Activated CD4-positive, alpha-beta T cell treated with anti-CD3 and anti-CD28 coated beads, Interleukin-2, amount 50 U/mL, for 4 hours (primary cell): ENCODE measurements at places on chromosomes 1 and 21.

- DNase-seq, result no peak
These were observed 49.3 kb downstream of the CFH start for GRCh38 chr1:196701144-196701543.

DNA sequence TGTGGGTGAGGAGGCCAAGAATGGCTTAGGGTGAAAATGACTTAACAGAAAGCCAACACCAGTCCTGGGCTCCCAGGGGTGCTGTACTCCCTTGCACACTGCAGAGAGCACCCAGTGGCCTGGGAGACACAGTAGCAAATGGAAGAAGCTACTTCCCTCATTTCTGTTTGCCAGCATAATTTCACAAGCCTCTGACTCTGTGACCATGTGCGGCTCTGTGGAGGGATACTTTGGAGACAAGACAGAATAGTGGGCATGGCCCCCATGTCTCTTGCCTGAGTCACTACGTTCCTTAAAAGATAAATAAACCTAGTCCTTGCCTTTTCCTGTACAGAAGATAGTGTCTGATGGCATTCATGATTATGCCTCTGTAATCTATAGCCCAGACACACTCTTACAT, 38.1 kb downstream of the TRIM62 start:
- DNase-seq, result no peak

DNA sequence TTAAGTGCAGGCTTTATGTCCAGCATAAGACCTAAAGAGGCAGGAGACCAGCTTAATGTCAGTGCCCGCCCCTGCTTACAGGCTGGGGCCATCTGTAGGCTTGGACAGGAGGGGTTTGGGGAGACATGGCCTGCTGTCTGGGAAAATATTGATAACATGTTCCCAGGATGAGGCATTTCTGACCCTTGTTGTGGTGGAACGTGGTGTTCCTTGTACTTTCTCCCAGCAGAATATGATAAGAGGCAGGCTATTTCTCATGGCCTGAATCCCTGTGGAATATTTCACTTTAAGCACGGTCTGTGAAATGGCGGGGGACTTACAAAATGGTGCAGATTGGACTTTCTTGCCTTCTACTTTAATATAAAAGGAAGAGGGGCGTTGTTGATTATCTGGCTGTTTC, 41.9 kb upstream of the PLA2G5 start:
- no peak for DNase-seq

DNA sequence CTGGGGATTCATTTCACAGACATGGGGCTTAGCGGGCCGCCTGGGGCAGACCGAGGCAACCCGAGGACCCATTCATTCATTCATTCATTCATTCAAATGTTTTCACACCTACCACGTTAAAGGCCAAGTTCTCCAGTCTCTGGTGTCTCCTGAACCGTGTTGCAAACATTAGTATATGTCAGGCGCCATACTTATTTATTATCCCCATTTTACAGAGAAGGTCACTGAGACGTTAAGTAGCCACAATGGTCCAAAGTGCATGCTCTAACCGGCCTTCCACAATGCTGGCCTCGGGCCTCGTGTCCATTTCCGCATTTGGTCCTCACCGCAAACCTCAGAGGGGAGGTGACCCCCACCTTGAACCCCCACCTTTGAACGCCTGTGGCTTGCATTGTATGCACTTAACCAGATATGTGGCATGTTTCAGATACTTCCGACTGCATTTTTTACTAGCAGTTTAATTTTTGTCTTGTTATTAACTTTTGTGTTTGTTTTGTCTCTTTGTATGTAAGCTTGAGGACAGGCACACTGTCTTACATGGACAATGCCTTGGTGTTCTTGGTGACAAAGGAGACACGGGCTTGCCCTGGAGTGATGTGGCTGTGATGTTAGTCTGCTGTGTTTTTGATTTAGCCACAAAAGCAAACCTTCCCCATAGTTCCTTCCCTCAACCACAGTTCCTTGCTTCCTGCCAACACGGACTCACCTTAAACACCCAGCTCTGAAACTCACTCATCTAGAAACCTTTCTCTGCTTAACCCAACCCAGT, 1.2 kb upstream of the IFFO2 start:
- DNase-seq, result no peak

DNA sequence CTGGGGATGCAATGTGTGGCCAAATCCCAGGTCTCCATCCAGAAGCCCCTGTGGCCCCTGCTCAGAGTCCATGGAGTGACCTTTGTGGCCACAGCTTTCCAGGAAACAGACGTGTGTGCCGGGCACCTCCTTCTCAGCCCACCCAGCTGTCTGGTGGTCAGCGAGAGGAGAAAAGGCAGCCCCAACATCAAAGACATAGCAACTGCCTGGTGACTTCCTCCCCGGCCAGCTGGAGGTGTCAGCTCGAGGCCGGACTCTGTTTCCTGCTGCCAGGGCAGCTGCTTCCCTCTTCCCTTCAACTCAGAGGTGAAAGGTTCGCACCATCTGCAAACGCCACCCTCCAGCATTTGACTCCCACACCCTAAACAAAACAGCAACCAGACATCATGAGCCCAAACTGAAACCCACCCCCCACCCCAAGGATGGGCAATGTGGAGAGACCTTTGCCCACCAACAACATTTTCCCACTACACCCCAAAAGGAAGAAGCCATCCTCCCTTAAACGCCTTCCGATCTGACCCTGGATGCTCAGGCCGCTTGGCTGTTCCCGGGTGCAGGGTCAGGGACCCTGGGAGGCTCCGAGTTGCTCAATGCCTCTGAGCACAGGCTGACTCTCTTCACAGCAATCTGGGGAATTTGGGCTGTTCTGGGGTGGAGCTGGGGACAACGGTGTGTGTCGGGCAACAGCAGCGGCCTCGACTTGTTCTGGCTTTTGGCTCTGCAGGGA, 162.3 kb downstream of the PSMG1 start:
- no peak for DNase-seq

- no peak for DNase-seq
These were observed 4.0 kb upstream of the PEX10 start for GRCh38 chr1:2416403-2416802.

DNA sequence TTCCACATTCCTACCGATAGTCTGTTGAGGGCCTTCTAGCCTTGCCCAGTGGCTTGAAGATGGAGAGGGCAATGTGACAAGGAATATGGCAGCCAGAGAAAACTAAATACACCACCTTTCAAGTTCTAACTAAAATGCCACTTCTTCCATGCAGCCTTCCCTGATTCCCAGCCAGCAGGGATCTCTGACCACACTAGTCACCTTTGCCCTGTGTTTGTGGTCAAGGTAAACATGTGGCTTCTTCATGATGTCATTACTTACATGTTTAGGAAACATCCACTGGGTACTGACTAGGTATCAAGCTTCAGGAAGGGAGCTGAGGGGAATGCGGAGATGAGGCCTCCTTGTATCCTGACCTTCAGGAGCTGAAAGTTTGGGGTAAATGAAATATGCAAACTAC, 21.6 kb downstream of the IFNLR1 start:
- DNase-seq, result no peak

DNA sequence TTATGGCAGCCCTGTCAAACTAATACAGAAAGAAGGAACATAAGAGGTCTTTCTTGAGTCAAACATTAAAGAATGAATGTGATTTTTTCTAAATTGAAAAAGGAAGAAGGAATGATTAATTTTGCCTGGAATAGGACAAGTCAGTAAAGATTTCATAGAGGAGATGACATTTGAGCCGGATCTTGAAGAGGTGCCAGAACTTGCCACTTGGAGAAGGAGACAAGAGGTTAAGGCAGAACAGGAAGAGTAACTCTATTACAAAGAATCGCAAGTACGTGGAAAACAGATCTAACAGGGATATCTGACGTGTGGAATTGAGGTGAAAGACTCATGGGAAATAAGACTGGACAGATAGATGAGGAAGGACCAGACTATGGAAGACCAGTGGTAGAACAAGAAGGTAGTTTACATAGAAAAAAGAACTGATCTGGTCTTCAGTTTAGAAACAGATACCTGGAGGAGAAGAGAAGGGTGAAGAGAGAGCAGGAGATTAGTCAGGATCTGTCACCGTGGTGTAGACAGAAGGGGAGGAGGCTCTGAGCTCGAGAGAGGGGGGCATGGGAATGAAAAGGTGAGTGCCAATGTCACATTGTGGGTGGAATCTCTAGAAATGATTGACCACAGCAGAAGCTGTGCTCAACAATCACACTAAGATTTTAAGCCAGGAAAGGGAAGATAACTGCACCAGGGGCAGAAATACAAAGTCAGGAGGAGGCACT, 32.5 kb downstream of the RHOU start:
- no peak for DNase-seq
